ENCODE measurements at places on chromosomes 2 and 18.

DNA sequence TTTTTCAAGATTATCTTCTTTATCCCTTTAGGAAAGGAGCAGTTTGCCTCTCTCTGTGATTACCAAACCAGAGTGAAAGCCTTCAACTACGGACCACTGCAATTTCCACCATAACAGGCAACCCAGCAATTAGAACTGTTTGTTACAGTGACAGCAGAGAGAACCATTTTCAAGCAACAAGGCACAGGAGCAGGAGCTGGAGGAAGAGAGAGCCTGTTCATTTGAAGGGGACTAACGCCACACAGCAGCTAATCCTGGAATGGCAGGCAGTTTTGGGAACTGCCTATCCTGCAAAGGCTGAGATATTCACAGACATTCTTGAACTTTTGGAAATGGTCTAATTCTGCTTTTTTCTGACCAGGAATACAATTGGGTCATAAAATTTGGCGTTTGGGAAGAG is 1541.9 kb upstream of the PIK3C3 start:
- DNase-seq: peak; percentile 57

DNA sequence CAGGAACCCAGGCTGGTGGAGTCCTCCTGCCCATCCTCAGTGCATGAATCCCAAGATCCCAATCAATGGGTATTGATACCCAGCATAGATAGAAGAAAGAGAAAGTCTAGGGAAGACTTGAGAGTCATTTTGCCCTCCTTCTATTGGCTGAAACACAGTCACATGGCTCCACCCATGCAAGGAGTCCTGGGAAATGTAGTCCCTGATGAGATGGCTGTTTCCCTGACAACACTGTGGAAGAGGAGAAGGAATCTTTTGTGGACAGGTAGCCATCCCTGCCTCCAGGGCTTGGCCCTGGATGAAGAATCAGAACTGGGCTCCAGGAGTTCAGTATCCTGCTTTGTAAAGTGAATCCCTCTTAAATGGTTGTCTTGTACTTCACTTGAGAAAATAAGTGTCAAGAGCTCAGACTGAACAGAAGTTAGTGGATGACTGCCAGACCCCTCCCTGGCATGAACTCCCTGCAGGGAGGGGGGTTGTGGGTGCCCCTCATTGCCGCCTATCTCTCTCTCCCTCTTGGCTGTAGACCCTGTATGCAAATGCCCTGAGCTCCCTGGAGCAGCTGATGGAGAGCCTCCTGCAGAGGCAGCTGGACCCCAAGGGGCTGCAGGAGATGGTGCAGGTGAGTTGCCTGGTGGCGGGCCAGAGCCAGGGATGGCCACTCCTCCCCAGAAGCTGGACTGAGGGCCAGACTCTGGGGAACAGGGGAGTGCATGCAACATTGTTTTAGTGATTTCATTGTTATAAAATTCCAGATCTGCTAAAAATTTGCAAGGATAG is 36.1 kb downstream of the MROH2A start:
- DNase-seq: no peak

DNA sequence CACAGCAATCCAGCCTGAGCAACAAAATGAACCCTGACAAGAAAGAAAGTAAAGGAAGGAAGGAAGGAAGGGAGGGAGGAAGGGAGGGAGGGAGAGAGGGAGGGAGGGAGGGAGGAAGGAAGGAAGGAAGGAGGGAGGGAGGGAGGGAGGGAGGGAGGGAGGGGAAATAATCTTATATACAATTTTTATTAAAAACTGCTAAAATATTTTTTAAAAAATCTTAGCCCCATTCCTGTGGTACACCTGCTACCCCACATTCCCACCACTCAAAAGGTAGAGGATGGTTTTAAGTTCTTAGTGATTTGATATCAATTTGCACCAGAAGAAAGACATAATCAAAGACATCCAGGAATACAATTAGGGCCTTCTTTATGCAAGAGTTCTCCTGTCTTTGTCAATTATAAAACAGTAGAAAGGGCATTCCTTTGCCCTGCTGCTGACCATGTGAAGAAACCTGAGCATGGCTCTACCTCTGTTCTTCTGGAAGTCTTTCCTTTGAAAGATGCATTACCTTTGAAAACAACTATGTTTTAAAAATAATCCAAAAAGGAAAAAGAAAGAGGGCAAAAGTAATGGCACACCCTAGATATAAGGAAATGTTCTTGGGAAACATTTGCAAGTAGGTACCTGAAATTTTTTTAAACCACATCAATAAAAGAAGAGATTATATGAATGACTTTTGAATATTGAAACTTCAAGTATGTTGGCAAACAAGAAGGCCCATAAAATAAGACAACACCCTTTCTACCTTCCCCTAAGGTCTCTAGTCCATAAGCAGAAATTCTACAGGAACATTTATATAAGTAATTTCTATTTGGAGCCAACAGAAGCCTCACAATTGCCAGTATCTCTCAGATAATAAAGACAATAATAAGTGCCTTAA is 33.7 kb upstream of the ACVR2A start:
- no peak for DNase-seq

- no peak for DNase-seq
Observed at GRCh38 chr2:179859523-179859922, 1.9 kb downstream of the ZNF385B start.

GRCh38 chr2:127680706-127681287 is 5.5 kb upstream of the LIMS2 start:
- no peak for DNase-seq

- no peak for DNase-seq
Observed at GRCh38 chr18:52869349-52869923, 529.4 kb downstream of the DCC start.

DNA sequence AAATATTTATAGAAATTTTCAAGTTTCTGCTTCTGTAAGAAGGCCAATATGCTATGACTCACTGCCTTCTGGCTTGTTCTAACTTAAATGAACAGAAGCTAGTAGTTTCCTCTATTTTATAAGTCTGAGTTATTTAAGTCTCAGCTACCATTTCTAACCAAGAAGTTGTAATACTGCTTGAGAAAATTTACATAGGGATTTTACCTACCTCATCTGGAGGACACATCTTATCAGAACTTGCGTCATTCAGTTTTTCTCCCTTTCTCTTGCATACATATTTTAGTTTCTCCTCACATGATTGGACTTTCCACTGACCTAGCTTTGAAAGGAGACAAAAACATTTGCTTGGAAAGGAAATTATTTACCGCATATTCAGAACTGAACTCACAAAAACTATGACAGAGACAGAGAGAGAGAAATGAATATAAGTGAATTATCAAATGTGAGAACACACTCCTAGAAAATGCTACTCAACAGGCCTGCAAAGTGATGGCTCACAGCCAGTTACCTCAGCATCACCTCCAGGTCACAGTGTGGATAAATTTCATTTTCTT is 81.1 kb upstream of the CD302 start:
- DNase-seq: peak; percentile 50

DNA sequence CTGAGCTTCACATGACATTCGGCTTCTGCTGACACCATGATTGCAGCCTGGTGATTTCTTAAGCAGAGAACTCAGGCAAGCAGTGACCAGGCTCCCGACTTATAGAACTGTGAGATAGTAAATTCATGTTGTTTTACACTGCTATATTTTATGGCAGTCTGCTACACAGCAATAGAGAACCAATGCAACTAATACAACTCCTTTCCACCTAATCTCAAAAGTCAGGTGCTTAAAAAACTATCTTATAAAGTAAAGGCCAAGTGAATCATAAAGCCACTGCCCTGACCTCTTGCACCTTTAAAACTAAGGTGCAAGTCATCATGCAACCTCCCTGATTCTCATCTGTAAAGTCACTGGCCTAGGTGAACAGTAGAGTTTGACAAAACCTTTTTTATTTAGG is 95.3 kb upstream of the GLS start:
- no peak for DNase-seq

DNA sequence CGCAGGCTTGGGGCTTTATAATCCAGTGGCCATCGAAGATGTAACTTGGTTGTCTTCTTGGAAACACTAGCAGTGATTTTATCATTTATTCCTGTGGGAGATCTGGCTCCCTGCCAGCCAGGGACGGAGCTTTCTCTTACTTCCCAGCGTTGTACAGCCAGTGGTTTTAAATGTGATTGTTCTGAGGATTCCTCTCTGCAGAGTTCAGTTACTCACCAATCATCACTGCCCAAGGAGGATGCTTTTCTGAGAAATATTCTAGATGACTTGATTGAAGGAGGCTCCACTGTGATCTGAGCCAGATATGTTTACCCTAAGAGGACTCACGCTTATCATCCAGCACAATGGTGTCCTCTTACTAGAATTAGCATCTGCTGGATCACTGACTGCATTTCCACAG is 744.3 kb downstream of the RNF144A start:
- peak; percentile 44 for DNase-seq

- peak; percentile 28 for DNase-seq
Observed at GRCh38 chr2:12081481-12082210, 335.2 kb downstream of the LPIN1 start.

- no peak for DNase-seq
Observed at GRCh38 chr2:10738192-10738591, 16.8 kb downstream of the ATP6V1C2 start.

DNA sequence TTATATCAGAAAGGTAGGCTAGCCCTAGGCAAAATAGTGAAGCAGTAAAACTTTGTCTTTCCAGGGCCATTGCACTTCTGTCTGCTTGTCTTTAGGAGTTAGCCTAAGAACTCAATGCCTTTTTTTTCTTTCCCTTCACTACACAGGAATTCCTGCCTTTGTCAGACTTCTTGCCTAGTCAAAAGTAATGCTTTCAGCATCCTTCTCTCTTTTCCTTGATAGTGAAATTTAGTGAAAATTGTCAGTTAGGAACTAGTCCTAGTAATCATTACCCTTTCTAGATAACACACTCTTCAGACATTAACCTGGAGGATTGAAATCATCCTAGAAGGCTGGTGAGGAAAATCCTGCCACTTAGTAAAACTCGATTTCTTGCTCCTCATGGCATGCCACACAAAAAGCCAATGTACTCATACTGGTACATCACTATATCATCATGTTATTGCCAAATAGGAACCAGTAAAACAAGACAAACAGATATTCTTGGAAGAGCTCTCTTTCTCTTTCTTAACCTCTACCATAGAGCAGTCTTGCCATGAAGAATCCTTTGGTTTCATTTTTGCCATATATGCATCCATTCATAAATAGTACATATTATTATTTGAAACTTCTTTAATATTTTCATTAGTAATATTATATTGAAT is 320.5 kb downstream of the CTNNA2 start:
- DNase-seq: no peak

DNA sequence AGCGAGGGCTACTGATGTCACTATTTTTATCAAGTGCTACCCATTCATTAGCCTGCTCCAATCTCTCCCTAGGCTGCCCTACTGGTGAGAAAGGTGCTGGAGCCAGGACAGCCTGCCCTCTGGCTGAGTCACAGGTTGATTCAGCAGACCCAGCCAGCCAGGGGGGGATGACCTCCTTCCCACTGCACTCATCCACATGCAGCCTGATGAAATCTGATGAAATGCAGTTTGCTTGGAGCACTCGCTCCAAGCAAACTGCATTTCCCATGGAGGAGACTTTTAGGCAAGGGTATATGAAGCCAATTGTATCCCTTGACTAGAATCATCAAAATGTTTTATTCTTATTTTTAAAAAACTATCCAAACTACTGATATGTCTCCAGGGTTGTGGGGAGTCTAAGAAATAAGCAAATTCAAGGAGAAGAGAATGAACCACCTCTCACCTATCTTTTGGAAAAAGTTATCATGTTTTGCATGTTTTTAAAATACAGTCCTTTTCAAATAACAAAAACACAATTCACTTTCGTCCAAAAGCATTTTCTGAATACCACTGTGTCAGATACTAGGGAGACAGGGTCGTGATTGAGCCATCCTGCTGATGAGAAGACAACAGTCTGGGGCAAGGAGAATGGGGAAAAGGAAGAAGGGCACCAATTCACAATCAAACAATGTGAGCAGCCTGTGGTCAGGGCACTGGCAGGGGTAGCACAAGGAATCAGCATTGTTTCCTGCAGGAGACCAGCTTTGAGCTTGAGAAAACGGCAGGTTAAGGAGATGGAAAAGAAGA is 128.3 kb downstream of the AFF3 start:
- DNase-seq: peak; percentile 98

DNA sequence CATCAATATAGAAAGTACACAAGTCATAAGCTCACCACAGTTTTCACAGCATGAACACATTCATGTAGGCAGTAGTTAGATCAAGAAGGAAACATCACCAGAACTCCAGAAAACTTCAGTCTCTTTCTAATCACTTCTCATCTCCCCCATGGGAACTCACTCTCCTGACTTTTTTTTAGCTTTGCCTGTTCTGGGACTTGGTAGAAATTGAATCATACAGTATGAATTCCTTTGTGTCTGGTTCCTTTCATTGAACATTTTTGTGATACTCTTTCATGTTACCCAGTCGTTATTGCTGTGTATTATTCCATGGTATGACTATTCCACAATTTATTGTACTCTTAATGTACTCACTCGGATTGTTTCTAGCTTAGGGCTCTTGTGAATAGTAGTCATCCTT is 160.2 kb downstream of the TAF4B start:
- DNase-seq: peak; percentile 72

DNA sequence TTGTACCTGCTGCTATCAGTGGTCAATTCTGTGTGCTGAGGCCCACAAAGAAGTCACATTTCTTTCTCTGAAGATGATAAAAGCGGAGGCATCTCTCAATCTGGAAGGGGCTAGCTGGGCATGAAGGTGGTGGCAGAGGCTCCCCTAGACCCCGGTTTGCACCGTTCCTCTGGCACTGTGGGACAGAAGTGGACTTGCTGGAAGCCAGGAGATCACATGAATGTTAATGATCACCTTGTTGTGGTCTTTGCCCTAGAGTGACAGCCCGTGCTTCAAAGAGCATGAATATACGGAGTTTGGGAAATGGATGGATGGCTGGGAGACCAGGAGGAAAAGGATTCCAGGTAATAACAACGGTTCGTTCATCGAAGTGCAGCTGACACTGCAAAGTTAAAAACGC is 20.2 kb downstream of the ALLC start:
- no peak for DNase-seq

DNA sequence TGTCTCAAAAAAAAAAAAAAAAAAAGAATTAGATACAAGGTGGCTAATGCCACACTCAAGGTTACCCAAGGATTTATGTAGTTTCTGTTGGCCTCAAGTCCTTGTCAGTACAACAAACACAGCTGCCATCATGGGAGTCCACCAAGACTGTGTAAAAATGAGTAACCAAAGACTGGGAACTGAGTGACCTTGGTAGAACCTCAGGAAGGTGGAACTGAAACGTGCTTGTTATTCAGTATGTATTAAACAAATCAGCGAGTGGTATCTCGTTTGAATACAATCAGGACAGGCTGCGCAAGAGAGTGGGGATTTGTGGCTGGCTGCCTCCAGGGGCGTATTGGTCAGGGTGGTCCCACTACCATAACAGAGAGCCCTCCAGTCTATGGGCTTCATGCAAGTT is 1.6 kb upstream of the SFTPB start:
- DNase-seq: no peak

- no peak for DNase-seq
Observed at GRCh38 chr2:201219328-201220096, 36.6 kb downstream of the CASP10 start.

GRCh38 chr2:127193967-127194280 is 26.2 kb downstream of the CYP27C1 start:
- DNase-seq: peak; percentile 84

- no peak for DNase-seq
Observed at GRCh38 chr18:8856769-8857393, 151.5 kb downstream of the MTCL1 start.
